ENCODE measurements at places on chromosomes 3 and 15. TPM values are rescaled to one million over a fixed set of nuclear protein-coding genes. Genes with fewer than 3 reads are reported as not detected.

- no peak for DNase-seq
These were observed 35.5 kb downstream of the DZIP1L start for GRCh38 chr3:138079901-138080300.

- no peak for DNase-seq
These were observed 4.4 kb downstream of the CMTM6 start for GRCh38 chr3:32498252-32498651.

The DAPK2 gene
- 0.49 TPM for total RNA-seq

GRCh38 chr3:81516042-81516441 is 245.4 kb downstream of the GBE1 start:
- DNase-seq = no peak

The MEX3B gene
- 7.1 TPM for total RNA-seq
